Activated CD4-positive, alpha-beta memory T cell treated with anti-CD3 and anti-CD28 coated beads for 36 hours (primary cell): ENCODE measurements at places on chromosomes 1 and 21.

GRCh38 chr1:172724765-172725613 is 66.1 kb downstream of the FASLG start:
- DNase-seq = no peak

DNA sequence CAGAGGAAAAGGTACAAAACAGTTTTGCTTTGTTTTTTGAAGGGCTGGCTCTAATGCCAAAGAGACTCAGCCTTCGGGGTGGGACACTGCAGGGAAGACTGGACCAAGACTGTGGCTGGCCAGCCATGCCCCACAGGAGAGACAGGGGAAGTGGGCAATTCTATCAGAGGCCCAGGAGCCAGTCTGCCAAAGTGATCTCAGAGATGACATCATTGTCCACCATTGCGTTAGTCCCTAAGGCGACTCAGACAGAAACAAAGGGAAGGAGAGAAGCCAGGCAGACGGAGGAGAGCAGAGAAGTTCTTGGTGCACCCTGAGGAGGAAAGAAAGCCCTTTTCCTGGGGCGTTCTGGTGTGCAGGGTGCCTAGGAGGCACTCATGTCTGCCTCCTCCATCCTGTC is 26.4 kb downstream of the OPTC start:
- no peak for DNase-seq

- DNase-seq = no peak
Observed at GRCh38 chr1:169201084-169201619, 94.7 kb downstream of the ATP1B1 start.

- DNase-seq = no peak
Observed at GRCh38 chr1:1434824-1435105, 725 bp upstream of the VWA1 start.

DNA sequence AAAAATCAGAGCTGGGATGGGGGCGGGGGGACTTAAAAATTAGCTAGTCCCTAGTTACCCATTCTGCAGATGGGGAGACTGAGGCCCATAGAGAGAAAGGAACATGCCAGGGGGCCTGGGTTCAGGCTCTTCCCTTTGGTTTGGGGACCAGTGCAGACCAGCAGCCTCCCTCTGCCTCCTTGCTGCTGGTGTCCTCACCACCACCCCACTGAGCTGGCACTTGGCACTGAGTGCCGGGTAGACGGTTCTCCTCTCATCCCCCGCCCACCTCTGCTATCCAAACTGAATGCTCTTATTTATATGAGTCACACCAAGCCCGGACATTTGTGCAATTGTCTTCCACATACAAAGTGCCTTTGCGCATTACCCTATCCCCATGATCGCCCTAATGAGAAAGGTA is 39.2 kb downstream of the CAMK2N1 start:
- no peak for DNase-seq

GRCh38 chr1:235864931-235865525 is 1.7 kb downstream of the LYST start:
- no peak for DNase-seq

DNA sequence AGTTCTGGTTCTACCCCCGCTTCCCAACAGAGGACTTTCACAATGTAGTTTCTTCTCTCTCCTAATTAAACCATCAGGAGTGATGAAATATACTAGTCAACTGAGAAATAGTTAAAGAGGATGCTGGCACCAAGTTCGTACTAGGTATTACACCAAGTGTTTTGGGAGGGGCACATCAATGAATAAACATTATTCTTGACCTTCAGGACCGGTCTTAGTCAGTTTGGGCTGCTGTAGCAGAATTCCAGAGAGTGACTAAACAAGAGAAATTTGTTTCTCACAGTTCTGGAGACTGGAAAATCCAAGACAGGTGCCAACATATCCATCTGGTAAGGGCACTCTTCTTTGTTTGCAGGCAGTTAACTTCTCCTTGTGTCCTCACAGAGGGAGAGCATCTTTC is 103.8 kb downstream of the SPATA17 start:
- DNase-seq = no peak

GRCh38 chr21:42631142-42631541 is 22.3 kb upstream of the PDE9A start:
- DNase-seq = no peak

- DNase-seq = no peak
Observed at GRCh38 chr1:207876131-207876530, 34.8 kb downstream of the CD34 start.

DNA sequence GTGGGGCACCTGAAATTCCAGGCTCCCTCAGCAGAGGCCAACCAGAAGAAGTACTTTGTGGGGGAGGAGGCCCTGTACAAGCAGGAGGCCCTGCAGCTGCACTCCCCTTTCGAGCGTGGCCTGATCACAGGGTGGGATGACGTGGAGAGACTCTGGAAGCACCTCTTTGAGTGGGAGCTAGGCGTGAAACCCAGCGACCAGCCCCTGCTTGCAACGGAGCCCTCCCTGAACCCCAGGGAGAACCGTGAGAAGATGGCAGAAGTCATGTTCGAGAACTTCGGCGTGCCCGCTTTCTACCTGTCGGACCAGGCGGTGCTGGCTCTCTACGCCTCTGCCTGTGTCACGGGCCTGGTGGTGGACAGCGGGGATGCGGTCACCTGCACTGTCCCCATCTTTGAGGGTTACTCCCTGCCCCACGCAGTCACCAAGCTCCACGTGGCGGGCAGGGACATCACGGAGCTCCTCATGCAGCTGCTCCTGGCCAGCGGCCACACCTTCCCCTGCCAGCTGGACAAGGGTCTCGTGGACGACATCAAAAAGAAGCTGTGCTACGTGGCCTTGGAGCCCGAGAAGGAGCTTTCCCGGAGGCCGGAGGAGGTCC is 634 bp downstream of the ACTRT2 start:
- DNase-seq = no peak

- no peak for DNase-seq
Observed at GRCh38 chr1:36142121-36142520, 7.2 kb downstream of the TRAPPC3 start.

DNA sequence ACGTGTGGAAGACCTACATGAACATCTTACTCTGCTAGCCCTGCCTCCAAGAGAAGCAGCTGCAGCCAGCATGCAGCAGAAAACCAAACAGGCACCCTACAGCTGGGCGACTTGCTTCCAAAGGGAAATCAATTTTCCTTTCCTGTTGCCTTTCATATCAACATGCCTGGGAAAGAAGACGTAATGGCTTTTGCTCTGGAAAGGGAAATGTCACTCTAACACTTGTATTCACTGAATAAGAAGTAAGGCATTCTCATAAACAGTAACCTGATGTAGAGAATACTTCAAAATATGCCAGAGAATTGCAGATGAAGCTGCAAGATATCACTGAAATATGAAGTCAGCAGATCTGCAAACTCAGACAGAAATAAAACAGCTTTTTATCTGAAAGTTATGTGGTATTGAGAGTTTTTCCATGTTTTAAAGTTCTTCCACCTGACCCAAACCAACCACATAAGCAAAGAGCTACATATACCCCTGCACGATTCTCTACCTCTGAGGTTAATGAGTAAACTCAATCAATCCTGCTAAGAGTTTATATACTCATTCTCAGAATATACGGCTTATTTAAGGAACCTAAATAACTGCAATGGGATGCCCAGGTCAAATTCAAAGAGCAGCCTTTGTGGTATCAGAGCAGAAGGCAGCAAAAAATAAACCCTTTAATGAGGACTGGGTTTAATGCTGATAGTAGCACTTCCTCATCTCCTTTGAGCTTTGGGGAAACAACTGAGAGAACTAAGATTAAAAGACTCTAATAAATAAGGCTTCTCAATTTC is 150.9 kb downstream of the RERE start:
- no peak for DNase-seq

DNA sequence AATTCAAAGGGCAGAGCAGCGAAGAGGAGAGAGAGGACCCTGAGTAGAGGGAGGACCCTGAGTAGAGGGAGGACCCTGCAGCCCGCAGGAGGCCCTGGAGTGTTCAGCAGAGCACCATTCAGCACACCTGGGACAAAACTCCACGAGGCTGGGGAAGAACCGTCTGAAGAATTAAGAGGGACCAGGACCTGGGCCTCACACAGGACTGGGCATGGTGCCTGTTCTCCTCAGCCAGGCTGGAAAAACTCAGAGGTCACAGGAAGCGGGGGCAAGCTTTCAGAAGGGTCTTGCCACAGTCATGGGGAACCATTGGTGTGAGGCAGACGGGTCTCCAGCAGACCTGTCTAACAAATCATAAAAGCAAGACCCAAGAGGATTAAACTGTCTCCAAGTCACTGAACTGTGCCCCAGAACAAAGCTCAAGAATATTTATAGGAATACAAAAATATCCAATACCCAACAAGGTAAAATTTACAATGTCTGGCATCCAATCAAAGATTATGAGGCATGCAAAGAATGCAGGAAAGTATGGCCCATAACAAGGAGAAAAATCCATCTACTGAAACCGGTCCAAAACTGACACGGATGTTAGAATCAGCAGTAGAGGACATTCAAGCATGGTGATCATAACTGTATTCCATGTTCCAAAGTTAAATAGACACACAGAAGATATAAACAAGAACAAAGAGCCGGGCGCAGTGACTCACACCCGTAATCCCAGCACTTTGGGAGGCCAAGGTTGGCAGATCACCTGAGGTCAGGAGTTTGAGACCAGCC is 30.6 kb downstream of the MORN1 start:
- DNase-seq = no peak

GRCh38 chr1:235424092-235424491 is 56.9 kb downstream of the TBCE start:
- DNase-seq = peak; percentile 14

DNA sequence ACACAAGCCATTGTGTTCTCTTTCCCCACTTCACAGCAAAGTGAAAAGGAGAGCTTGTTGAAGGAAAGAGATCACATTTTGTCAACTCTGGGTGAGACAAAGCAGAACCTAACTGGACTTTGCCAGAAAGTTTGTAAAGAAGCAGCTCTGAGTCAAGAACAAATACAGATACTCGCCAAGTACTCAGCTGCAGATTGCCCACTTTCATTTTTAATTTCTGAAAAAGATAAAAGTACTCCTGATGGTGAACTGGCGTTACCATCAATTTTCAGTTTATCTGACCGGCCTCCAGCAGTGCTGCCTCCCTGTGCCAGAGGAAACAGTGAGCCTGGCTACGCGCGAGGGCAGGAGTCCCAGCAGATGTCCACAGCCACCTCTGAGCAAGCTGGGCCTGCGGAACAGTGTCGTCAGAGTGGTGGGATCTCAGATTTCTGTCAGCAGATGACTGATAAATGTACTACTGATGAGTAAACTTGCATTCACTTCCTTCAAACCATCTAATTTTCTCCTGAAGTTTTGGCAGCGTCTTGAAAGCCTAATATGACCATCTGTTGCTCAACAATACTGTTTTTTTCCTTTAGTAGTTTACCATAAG is 43.7 kb downstream of the BACH1 start:
- DNase-seq = peak; percentile 84

DNA sequence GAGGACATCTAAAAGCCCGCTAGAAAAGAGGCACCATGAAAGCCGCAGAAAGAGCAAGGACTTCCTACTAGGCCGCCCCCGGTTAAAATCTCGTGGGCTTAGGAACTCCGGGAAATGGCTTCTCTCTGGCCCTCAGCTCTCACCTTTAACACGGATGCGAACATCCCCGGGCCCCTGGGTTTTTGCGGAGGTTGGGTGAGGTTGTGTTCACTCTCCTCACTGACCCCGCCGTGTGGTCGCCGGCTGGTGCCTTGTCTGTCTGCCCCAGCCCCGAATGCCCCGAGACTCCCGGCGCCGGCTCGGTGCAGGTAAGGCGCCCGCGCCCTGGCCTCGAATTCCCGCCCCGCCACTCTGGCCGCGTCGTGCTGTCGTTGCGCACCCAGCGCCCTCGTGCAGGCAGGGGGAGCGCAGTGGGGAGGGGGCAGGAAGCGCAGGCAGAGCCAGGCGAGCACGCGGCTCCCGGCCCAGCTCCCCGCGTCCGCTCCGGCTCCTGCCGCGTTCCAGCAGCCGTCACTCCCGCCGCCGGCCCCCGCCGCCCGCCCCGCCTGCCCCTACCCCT is at the start of gene SHISAL2A:
Gene SHISAL2A (plus strand): TSS at position 437 of the 559 bp plus-strand sequence. CDS start 326 bp downstream, outside the sequence.
- peak; percentile 73 for DNase-seq

DNA sequence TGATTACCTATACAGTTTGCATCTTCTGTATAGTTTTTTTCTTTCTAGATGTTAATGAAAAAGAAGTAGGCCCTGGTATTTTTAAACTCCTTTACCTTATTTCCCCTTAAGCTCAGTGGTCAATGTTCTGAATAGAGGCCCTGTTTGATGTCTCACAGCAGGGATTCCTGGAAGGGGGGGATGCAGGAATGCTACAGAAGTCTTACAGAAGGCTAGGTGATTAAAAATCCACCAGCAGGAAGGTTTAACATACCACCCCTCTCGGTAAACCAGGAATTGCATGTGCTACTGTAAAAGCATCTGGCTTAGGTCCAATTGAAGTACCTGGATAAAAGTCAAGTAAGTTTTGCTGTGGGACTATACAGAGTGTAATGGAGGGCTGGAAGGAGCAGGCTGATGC is 78.3 kb downstream of the NOS1AP start:
- DNase-seq = no peak

DNA sequence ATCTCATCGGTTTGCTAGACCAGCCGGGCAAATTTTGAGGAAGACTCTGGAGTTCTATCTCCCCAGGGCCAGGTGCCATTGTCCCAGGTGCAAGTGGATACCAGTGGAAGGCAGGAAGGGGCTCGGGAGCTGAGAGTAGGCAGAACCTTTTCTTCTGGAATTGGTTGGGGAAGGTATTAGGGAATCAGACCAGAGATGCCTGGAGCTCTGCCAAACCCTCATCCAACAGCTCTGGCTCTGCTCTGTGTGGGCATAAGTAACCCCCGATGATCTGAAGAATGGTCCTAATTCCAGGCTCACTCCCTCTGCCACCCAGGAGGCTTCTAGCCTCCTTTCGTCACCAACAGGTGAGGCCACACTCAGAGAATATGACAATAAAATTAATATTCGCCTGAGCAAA is 69.9 kb downstream of the PGBD5 start:
- DNase-seq = no peak
